ENCODE measurements at places on chromosomes 4 and X.

DNA sequence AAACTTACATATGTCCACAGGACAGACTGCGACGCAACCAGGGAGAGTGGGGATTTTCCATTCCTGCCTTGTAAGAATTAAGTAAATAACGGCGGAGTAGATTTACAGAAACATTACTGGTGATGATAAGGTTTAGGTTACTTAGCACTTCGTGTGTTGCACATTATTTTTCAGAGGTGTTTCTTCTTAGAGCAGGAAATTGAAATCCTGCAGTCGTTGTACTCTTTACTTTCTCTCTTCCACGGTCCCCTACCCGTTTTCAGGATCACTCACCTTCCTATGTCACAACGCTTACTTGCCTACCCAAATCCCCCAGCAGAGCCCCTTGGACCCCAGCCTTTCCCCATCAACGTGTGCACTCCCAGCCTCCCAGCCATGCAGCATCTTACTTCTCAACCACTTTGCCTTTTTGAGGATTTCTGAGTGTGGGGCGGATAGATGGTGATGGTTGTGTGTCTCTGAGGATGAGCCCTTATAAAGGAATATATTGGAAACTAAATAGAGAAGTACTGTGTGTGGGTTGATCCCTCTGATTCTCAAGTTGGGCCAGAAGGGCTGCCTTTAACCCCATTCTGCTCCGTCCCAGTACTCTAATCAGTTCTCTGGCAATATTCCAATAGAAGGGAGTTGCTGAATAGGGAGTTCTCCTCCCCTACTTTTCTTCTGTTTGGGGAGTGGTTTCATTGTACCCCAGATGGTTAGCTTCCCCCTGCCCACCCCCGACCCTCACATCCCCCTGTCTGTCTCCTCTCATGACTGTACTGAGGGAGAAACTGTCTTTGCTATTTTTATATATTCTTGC is 1.6 kb downstream of the MID2 start:
- no peak for DNase-seq

GRCh38 chr4:61336916-61337315 is 136.8 kb downstream of the ADGRL3 start:
- DNase-seq: no peak

DNA sequence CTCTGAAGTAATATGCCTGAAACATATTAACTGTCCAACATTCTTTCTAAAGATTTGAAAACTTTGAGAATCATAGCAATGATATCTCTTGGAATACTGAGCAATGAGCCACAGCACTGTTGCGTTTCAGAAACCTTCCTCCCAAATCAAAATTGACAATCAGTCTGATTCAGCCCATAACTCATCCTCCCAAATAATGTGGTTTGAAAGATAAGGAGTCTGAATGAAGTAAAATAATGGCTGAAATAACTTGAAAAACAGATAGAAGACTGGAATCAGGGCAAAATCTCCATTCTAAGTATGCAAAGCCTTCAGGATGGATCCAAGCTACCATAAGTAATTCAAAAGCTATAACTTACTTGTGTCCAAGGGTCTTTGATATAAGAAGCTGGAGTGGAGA is 98.6 kb upstream of the PLS3 start:
- DNase-seq: no peak

- DNase-seq: no peak
Measured at GRCh38 chr4:30181918-30182317, 538.3 kb upstream of the PCDH7 start.

GRCh38 chr4:112517067-112517634 is 1.2 kb upstream of the NEUROG2 start:
- no peak for DNase-seq

- DNase-seq: no peak
Measured at GRCh38 chrX:121823406-121823805, 776.0 kb downstream of the GLUD2 start.

DNA sequence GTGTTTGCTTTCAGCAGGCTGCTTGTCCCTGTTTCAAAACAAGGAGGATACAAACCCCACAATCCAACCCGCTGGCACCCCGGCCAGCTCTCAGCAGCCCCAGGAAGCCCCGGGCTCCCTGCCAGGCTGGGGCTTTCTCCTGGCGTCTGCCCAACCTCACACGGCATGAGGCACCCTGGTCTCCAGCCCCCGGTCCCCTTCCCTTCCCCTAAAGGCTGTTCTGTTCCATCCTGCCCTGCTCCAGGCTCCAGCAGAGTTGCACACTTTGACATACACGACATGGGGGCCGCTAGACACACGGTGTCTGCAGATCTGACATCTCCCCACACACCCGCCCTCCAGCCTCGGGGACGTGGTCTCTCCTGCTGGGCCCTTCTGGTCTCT is 107.7 kb upstream of the ADRA2C start:
- DNase-seq: no peak

DNA sequence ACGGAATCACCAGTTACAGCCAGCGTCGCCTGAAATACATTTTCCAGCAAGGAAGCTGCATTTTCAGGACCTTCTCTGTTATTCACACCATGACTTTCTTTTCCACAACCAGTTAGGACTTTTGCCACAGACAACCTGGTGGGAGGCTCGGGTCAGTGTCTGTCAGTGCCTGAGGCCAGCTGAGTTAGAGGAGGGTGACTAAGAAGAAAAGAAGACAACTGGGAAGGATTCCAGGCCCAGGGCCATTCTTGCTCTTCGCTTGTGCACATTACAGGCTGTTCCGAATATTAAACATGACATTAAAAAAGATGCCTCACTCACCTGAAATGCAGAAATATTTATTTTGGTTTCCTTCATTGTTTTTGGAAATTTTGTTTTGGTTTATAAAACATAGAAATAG is 21.4 kb upstream of the CENPU start:
- DNase-seq: no peak

- no peak for DNase-seq
Measured at GRCh38 chr4:112523008-112523721, 7.2 kb upstream of the NEUROG2 start.

- DNase-seq: no peak
Measured at GRCh38 chr4:101421386-101421785, 74.1 kb upstream of the PPP3CA start.

GRCh38 chr4:102787096-102787881 is 26.5 kb upstream of the MANBA start:
- DNase-seq: no peak

- DNase-seq: no peak
Measured at GRCh38 chr4:77699731-77700210, 94.2 kb downstream of the CXCL13 start.

- no peak for DNase-seq
Measured at GRCh38 chr4:82560853-82561785, 669 bp downstream of the TMEM150C start.

DNA sequence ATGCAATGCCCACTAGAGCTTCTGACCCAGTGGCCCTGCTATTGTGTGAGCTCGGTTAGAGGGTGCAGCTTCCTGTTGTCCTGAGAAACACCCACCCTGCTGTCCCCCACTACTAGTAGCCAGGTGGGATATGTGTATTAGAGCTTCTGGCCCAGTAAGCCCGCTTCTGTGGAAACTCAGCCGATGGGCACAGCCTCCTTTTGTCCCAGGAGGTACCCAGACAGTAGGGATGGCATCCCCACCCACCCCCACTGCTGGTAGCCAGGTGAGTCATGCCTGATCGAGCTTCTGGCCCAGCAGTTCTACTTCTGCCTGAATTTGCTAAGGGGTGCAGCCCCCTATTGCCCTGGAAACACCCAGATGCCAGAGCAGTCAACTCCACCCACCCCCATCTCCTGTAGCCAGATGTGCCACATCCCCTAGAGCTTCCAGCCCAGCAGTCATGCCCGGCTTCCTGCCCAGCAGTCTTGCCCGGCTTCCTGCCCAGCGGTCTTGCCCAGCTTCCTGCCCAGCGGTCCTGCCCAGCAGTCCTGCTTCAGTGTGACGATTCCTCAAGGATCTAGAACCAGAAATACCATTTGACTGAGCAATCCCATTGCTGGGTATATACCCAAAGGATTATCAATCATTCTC is 162.7 kb upstream of the KLF8 start:
- no peak for DNase-seq

- DNase-seq: no peak
Measured at GRCh38 chrX:15813416-15813815, 23.1 kb downstream of the ZRSR2 start.

DNA sequence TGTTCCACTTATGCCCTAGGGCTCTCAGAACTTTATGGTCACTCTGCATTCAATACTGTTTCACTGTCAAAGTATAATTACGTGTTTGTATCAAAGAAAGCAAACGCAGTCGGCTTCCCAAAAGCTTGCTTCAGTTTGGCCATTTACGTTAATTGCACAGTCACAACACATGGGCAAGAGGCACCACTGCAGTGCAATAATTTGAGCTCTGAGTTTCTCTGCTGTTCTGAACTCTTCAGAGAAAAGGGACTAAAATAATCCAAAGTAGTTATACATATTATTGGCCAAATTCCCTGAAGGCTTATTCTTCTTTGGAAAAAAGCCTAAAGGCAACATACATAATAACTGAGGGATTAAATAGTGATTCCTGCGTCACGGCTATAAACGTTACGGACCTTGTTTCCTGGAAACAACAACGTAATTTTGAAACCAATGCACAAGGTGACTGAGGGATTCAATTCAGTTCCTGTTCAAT is 51.3 kb downstream of the RNF150 start:
- DNase-seq: no peak

Measured in SW 1271 (cell line).